ENCODE measurements at places on chromosomes 12 and 14.

- no peak for DNase-seq
- H3K36me3 ChIP-seq = no peaks in the 10 kb centered on the region
- no peaks in the 10 kb centered on the region for H3K4me1 ChIP-seq
- no peaks in the 10 kb centered on the region for H3K27me3 ChIP-seq
- H3K4me3 ChIP-seq = no peak overlapping the region
These were observed 26.4 kb downstream of the RIMBP2 start for GRCh38 chr12:130689408-130690405.

GRCh38 chr12:107536613-107537012, 149.0 kb upstream of the PWP1 start:
- no peak overlapping the region for H3K27ac ChIP-seq
- H3K27me3 ChIP-seq = no peaks in the 10 kb centered on the region
- H3K36me3 ChIP-seq = no peaks in the 10 kb centered on the region
- no peak for DNase-seq
- no peaks in the 10 kb centered on the region for H3K4me1 ChIP-seq
- no peak overlapping the region for H3K4me3 ChIP-seq

DNA sequence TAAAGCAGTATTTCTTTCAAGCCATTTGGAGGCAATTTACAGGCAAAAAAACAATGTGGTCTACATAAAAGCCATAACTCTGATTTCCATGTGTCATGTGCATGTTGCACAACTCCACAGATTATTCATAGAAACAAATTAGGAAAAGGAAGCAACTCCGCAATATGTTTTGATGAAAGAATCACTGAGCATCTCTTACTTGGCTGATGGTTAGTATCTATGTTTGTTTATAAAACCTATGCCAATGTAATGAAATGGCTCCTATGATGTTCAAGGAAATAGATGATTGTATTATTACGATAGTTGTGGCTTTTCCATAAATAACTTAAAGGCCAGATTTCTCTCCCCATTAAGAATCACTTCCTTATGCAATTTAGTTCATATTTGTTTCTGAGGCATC, 373.7 kb downstream of the CCDC91 start:
- DNase-seq = no peak
- H3K36me3 ChIP-seq = no peaks in the 10 kb centered on the region
- no peaks in the 10 kb centered on the region for H3K27me3 ChIP-seq
- peaks cover 12% of the 10 kb centered on the region for H3K4me1 ChIP-seq

DNA sequence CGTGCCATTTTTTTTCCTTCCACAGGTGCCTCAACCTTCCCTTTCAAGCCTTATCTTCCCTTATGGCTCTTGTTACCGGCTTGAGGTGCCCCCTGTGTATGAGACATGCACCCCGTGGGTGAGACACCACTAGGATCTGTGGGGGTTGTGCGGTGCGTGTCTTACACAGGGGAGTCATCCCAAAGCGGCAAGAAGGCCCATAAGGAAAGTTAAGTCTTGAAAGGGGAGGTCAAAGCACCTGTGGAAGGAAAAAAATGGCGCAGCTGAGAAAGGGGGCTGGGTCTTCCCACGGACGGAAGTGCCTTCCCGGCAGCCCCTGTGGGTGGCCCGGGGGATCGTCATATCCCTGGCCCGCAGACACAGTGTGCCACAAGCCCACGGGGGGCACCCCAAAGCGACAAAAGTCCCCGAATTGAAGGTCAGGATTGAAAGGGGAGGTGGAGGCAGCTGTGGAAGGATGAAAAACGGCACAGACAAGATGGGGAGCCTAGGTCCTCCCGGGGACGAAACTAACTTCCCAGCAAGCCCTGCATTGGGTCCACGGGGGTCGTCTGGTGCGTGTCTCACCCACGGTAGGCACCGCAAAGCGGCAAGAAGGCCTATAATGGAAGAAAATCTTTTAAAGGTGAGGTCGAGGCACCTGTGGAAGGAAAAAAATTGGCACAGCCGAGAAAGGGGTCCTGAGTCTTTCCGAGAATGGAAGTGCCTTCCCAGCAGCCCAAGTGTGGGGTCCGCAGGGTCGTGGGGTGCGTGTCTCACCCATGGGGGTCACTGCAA, 273.3 kb downstream of the ALG10 start:
- no peaks in the 10 kb centered on the region for H3K36me3 ChIP-seq
- no peak overlapping the region for H3K4me3 ChIP-seq
- H3K27ac ChIP-seq = no peak overlapping the region
- no peaks in the 10 kb centered on the region for H3K4me1 ChIP-seq

GRCh38 chr12:132161796-132162507, 17.7 kb downstream of the NOC4L start:
- no peaks in the 10 kb centered on the region for H3K27me3 ChIP-seq
- H3K4me3 ChIP-seq = no peak overlapping the region
- H3K27ac ChIP-seq = no peak overlapping the region
- peaks cover 15% of the 10 kb centered on the region for H3K4me1 ChIP-seq
- H3K36me3 ChIP-seq = no peaks in the 10 kb centered on the region

DNA sequence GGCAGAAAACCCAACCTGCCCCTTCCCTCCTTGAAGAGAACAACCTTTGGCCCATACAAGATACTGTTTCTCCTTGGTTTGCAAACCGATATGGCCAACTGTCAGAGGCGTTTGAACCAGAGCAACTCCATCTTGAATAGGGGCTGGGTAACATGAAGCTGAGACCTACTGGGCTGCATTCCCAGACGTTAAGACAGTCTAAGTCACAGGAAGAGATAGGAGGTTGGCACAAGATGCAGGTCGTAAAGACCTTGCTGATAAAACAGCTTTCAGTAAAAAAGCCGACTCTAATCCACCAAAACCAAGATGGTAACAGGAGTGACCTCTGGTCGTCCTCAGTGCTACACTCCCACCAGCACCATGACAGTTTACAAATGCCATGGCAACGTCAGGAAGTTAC, 42.7 kb upstream of the TMEM132C start:
- no peaks in the 10 kb centered on the region for H3K27me3 ChIP-seq
- H3K4me1 ChIP-seq = no peaks in the 10 kb centered on the region
- no peak for DNase-seq
- no peaks in the 10 kb centered on the region for H3K36me3 ChIP-seq
- H3K4me3 ChIP-seq = no peak overlapping the region

DNA sequence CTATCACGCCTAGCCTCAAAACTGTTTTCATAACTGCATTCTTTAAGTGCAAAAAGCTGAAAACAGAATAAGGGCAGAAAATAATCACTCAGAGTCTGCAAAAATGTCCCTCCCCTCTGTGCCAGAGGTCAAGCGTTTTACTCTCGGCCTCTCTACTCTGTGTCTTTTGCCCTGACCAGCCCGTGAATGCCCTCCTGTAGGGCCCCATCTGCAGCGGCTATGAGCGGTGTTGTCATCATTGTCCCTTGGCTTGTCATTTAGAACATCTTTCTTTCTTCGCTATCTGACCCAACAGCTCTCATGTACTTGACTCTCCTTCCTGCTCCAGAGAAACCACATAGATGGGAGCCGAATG, 21.7 kb downstream of the ELK3 start:
- H3K4me1 ChIP-seq = peaks cover 30% of the 10 kb centered on the region
- peaks cover 8% of the 10 kb centered on the region for H3K36me3 ChIP-seq
- H3K27me3 ChIP-seq = no peaks in the 10 kb centered on the region
- DNase-seq = no peak
- H3K27ac ChIP-seq = no peak overlapping the region
- no peak overlapping the region for H3K4me3 ChIP-seq

GRCh38 chr12:131867891-131868675, 26.3 kb upstream of the ULK1 start:
- no peaks in the 10 kb centered on the region for H3K27me3 ChIP-seq
- peak; percentile 40 for DNase-seq
- H3K36me3 ChIP-seq = no peaks in the 10 kb centered on the region
- no peak overlapping the region for H3K4me3 ChIP-seq
- H3K4me1 ChIP-seq = peaks cover 55% of the 10 kb centered on the region

GRCh38 chr12:6532927-6533652, 1.2 kb upstream of the GAPDH start:
- H3K27me3 ChIP-seq = no peaks in the 10 kb centered on the region
- H3K4me1 ChIP-seq = peaks cover 41% of the 10 kb centered on the region
- peak; percentile 85 for DNase-seq
- peaks cover 81% of the 10 kb centered on the region for H3K36me3 ChIP-seq
- peak overlapping the region; percentile 77 for H3K27ac ChIP-seq
- peak overlapping the region; percentile 85 for H3K4me3 ChIP-seq

- peak; percentile 20 for DNase-seq
- H3K4me1 ChIP-seq = peaks cover 4% of the 10 kb centered on the region
- H3K4me3 ChIP-seq = no peak overlapping the region
These were observed 24.6 kb downstream of the PLXNC1 start for GRCh38 chr12:94172973-94173372.

GRCh38 chr12:98751580-98752115, 106.6 kb downstream of the APAF1 start:
- H3K4me1 ChIP-seq = peaks cover 46% of the 10 kb centered on the region
- H3K27ac ChIP-seq = peak overlapping the region; percentile 74
- DNase-seq = no peak
- no peak overlapping the region for H3K4me3 ChIP-seq
- H3K27me3 ChIP-seq = no peaks in the 10 kb centered on the region

DNA sequence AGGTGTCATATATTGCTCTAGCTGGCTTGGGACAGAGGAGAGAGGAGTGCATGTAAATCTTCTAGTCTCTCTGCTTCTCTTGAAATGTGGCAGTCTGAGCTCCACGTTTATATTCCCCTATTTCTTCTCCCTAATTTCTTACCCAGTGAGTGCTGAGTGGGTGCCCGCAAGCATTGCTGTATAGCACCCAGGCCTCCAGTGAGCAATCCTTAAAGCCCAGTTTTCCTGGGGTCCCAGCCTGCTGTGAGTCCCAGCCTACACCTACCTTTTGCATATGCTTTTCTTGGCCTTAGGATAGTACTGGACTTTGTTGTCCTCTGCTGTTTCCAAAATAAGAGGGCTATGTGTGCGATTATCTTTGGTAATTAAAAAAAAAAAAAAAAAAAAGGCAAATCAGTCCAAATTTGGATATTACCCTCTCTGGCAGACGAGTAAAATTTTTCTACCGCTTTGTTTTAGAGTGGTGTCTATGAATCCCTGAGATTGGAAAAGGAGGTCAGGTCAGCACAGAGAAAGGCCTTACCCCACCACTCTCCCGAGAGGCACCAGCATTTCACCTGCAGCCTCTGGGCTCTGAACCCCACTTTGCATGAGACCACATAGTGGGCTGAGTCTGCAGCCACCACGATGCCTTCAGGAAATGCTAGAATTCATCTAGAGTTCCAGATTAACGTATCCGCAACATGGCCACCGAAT, 1.1 kb downstream of the MGST1 start:
- no peak overlapping the region for H3K27ac ChIP-seq
- no peak overlapping the region for H3K4me3 ChIP-seq
- H3K36me3 ChIP-seq = no peaks in the 10 kb centered on the region
- DNase-seq = no peak

- H3K4me1 ChIP-seq = no peaks in the 10 kb centered on the region
- no peaks in the 10 kb centered on the region for H3K36me3 ChIP-seq
- no peak overlapping the region for H3K4me3 ChIP-seq
- H3K27ac ChIP-seq = no peak overlapping the region
- no peaks in the 10 kb centered on the region for H3K27me3 ChIP-seq
These were observed 178.8 kb upstream of the FRMD6 start for GRCh38 chr14:51472881-51473280.

DNA sequence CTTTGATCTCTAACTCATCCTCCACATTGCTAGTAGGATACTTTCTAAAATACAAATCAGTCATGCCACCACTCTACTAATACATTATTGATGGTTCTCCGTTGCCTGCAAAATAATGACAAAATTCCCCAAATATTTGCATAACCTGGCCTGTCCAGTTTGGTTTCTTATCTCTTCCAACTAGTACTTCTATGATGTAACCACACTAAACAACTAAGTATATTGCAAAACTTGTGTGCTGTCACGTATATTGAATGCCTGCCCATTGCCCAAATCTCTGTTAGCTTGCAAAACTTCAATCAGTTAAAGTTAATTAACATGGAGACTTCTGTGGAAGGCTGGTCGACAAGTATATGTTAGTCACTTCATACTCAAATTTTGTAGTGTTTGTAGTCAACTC, 6.5 kb downstream of the OR6C74 start:
- no peak overlapping the region for H3K4me3 ChIP-seq
- no peak overlapping the region for H3K27ac ChIP-seq
- no peak for DNase-seq

DNA sequence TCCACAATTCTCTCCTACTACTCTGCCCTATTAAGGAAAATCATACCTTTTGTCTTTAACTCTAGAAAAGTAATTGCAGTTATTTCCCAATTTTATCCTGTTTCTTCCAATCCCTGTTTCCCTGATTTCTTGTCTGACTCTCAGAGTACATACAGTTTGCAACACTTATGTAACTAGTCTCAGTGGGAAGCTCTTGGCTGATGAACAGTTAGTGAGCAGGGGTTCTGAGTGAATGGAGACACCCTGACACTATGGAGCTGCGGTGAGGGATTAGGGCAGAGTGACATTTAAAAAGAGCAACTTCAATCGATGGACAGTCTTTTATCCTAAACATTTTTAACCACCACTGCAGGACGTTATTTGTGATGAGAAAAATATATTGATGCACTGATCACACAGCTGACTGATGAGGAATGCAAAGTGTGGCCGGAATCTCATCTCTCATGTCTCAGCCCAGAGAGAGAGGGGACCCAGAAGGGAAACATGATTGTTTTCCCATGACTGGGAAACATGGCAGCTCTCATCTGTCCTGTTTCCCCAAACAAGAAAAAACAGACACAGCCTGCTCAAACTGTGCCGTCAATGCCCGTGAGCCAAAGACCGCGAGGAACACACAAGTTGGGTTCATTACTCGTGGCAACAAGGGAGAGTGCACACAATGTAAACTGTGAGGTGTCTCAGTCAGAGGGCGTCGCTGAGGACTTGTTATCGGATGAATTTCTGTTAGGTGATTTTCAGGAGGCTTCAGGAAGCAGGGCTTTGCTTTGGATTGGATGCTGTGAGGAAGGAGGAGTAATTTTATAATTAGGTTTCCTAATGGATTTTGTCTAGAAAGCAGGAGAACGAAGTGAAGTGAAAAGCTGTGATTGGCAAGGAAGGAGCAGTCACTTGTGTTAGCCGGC, 5.2 kb upstream of the SLC6A13 start:
- H3K27ac ChIP-seq = no peak overlapping the region
- no peaks in the 10 kb centered on the region for H3K36me3 ChIP-seq
- peaks cover 5% of the 10 kb centered on the region for H3K4me1 ChIP-seq
- H3K4me3 ChIP-seq = no peak overlapping the region

GRCh38 chr12:102602521-102602920, 122.2 kb upstream of the IGF1 start:
- no peaks in the 10 kb centered on the region for H3K36me3 ChIP-seq
- H3K27ac ChIP-seq = no peak overlapping the region
- no peaks in the 10 kb centered on the region for H3K4me1 ChIP-seq
- no peaks in the 10 kb centered on the region for H3K27me3 ChIP-seq
- H3K4me3 ChIP-seq = no peak overlapping the region

- H3K27me3 ChIP-seq = no peaks in the 10 kb centered on the region
These were observed 22.8 kb downstream of the TMEM19 start for GRCh38 chr12:71708658-71709057.

Data from SJSA1 (cell line).